ENCODE measurements at places on chromosomes 4 and X.
A peak's percentile ranks its signal among the peaks of the same experiment; 100 is the strongest.

GRCh38 chrX:155435744-155436112 is 22.7 kb downstream of the F8A3 start:
- DNase-seq: no peak

DNA sequence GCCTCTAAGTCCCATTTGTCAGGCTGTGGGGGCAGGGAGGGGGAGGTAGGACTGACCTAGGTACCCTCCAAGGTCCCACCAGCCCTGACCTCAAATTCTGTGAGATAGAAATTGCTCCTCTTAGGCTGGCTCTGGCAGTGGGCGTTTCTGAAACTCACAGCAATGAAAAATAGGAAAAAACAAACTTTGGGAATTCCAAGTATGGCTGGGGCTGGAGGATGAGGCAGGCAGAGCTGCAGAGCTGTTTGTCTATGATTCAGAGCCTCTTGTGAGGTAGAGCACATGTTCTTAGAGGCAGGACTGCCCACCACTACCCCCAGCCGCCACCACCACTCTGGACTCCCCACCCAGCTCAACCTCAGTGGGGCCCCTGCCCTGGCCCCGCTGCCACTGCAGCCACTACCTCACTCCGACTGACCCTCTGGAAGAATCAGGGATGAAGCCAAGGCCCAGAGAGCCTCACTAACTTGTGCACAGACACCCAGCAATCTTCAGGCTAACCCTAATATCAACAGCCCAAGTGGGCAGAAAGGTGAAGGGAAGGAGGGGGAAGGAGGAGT is 98.2 kb downstream of the PJA1 start:
- no peak for DNase-seq

GRCh38 chr4:147693218-147693617 is 9.3 kb upstream of the PRMT9 start:
- DNase-seq: no peak

DNA sequence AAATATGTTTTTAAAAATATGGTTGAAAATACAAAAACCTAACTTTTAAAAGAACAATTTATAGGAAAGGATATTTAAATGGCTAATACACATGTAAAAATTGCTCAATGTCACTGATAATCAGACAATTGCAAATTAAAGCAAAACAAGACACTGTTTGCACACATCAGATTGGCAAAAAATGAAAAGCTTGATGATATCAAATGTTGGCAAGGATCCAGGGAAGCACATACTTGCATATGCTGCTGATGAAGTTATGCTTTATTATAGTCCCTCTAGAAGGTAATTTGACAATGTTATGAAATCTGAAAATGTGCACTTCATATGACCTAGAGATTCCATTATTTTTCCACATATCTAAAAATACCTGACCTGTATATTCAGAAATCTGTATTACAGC is 45.7 kb upstream of the EPGN start:
- no peak for DNase-seq

GRCh38 chrX:125646195-125646594 is 326.5 kb downstream of the TEX13C start:
- no peak for DNase-seq

DNA sequence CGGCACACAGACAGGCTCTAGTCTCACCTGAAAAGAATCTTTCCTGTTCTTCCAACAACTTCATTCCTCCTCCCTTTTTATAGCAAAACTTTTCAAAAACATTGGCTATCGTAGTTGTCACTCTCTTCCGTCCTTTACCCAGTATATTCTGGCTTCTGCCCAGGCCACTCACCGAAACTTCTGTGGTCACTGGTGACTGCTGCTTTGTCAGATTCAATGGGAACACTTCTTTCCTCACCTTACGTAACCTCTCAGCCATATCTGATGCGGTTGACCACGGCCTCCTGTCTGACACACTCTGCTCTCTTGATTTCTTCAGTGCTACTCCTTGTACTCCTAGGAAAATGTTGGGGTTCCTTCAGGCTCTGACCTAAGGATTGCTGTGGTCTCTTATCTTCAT is 9.2 kb upstream of the RNF150 start:
- no peak for DNase-seq

DNA sequence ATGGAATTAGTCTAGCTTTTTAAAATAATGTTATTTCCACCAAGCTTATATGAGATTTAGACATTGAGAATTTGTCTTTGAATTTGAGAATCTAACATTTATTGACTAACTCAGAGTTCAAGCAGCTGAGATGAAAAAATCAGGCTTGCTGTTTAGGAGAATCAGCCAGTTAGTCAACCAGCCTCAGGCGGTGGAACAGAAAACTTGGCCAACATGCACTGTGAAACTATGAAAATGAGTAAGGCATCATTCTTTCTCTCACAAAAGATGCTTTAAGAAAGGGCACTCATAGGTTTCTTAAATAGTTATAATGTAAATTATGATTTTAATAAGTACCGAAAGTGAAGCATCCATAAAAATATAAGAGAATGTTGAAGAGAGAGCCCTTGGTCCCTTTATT is 84.2 kb downstream of the NFKB1 start:
- no peak for DNase-seq

GRCh38 chr4:72207196-72207595 is 175.4 kb downstream of the NPFFR2 start:
- no peak for DNase-seq

DNA sequence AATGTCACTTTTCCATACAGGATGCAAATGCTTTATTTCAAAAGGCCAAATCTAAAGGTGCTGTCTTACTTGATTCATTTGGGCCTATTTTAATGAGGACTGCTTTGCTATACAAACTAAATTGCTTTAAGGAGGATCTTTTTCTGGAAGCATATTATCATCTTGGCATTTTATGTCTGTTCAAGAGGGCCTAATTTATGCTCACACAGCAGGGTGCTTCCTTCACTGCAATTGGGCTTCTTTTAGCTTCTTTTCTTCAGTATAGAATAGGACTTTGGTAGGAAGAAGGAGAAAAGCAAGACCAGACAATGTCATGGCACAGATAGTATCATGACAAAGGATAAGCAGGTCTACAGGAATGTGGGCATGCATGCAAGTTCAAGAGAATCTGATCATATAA is 222.4 kb upstream of the ANKRD50 start:
- peak; percentile 92 for DNase-seq

GRCh38 chr4:101419336-101420135 is 72.2 kb upstream of the PPP3CA start:
- no peak for DNase-seq

DNA sequence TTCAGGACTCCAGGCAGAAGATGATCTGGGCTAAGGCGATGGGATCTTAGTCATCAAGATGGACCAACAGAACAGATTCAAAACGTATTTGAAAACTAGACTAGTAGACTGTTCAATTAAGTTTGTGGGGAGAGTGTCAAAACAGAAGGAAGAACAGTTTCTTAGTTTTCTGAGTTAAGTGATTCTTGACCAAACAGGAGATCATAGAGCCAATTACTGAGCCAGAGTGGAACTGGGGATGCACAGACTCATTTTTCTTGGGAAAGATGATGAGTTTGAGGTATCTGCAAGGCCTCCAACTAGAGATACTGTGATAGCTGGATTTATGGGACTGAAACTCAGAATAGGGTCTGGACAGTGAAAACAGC is 119.5 kb downstream of the REELD1 start:
- no peak for DNase-seq

DNA sequence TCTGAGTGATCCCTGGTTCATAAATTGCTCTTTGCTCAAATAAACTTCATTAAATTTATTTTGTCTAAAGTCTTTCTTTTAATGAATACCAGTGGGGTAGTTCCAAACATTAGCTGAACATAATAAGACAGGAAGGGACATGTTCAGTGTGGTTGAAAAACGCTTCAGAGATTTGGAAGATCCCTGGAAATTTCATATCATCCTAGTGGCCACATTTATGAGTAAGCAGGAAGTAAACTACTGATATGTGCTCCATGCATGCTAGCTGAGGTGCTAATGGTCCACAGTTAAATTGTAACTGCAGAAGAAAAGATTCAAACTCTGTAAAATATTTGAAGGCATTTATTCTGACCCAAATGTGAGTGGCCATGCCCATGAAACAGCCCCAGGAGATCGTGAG is 1328.7 kb downstream of the ADGRL3 start:
- no peak for DNase-seq

DNA sequence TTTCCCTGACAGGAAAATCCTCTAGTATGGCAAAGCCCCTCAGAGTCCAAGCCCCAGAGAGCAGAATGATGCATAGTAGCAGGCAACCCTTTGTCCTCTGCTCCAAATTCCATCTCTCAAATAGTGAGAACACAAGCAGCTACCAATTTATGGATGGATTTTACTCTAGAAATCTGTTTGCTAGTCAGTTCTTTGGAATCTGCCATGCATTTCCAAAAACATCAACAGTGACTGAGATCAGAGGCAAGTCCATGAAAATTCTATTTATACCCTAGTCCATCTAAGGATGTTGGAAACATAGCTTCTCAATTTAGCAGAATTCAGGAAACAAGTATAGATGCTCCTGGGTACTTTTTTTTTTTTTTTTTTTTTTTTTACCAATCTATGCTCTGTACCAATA is 10.0 kb upstream of the CC2D2A start:
- no peak for DNase-seq

DNA sequence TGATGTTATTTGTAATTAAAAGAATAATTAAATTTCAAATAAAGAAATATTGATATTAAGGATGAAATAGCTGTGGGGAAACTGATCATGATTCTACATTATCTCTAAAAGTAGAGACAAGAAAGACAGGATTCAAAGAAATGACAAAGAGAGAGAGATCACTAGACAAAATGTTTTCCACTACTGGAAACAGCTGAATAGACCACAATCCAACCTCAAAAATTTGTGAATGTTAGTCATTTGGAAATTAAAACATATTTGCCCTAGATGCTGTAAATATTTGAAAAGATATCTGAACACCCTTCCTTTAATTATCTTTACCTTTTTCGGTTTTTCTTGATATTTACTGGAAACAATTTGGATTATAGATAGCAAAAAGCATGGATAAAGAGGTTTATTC is 414.9 kb downstream of the CENPC start:
- DNase-seq: no peak

DNA sequence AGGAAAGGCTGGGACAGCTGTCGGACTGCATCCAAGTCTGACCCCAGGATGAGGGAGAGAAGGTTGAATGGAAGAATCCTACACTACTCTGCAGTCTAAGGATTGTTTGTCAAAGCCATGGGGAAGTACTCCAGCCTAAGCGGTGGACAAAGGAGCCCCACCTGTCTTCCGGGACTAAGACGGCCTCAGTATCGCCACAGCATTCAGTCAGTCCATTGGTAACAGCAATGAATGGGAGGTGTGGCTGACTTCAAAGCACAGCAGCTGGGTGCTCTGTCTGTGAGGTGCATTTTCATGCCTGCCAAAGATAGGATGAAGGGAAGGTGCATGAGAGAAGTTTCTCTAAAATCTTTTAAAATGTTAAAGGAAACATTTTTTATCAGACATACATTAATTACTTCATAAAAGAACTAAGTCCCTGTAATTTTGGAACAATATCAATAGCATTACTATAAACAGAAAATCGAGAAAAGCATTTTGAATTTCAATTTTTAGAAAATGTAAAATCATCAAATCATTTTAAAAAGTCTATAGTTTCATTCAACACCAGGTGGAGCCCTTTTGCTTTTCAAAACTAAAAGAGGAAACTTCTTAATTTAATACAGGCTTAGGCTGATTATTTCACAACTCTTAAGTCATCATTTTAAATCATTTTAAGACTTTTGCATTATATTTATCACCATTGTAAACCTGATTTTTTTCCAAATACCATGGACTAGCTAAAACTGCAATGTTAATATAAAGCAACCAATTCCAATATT is 27.6 kb upstream of the INTU start:
- no peak for DNase-seq

GRCh38 chr4:32768664-32769389 is 2048.7 kb downstream of the PCDH7 start:
- DNase-seq: no peak

DNA sequence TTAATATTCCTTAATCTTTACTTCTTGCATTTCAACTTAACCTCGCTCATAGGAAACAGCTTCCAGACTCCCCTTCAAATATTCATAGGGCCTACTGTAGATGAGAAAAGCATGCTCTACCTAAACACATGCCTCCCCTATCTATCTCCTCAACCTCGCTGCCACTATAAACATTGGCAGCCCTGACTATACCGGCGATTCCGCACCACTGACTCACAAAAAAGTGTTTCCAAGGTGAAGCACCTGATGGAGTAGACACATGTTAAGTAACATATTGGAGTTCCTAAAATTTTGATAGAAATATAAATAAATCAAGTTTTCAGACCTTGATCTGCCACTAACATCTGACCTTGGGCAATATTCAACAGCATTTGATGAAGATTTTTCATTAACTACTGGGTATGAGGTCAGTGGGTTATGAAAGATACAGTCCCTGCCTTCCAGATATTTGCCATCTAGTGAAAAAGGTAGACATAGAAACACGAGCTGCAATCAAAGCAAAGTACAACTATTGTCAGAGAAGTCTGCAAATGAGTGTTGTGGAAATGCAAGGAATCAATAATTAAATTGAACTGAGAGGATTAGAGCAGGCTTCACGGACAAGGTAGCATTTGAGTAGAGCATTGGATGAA is 184.2 kb downstream of the MAML3 start:
- DNase-seq: no peak

GRCh38 chr4:123749383-123749782 is 352.8 kb downstream of the SPRY1 start:
- DNase-seq: no peak

- no peak for DNase-seq
Measured at GRCh38 chr4:15443371-15444160, 15.7 kb downstream of the C1QTNF7 start.

- DNase-seq: no peak
Measured at GRCh38 chrX:13940671-13941070, 89.0 kb downstream of the GEMIN8 start.

DNA sequence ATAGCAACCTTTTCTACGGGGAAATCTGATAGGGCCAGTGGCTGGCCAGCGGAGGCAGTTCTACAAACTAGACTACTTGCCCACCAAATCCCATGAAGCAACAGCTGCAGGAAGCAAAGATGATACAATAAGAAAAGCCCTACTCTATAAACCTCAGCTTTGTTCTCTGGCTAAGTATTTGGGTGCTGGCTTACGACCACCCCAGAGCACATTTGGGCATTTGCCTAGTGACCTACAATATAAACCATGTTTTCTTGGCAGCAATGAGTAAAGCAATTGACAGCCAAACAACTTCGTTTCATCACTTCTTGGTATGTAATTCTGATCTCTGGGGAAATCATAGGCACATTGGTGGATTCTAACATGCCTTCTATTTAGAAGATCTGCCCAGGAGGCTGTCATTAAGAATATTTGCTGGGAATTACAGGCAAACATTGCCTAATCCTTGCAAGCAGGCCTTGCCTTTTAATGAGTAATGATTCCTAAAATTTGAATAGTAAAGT is 7.5 kb upstream of the LHFPL1 start:
- DNase-seq: peak; percentile 10

DNA sequence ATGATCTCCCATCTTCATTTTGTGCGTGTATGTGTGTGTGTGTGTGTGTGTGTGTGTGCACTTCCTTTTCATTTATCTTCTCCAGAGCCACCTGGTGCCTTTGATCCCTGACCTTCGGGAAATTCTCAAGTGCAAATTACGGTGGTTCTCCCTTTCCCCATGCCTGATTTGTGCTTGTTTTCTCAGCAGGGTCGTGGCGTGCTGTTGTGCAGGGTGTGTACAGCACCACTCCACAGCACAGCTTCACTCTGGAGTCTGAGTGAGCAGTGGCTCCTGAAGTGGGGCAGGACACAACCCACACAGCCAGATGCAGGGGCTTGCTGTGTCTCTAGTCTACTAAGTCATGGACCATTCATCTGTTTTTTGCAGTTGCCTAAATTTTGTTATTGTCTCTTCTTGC is 114.2 kb upstream of the TBC1D9 start:
- no peak for DNase-seq

Measured in SK-N-MC (cell line).